ENCODE measurements at places on chromosomes 5 and 9. TPM values are rescaled to one million over a fixed set of nuclear protein-coding genes. Genes with fewer than 3 reads are reported as not detected.

Gene ADAMTSL1
- total RNA-seq = 0.28 TPM

Gene ACTBL2
- 0.35 TPM for total RNA-seq

Gene RANBP3L
- total RNA-seq = not detected

Gene RNF183
- total RNA-seq = 0.21 TPM

Gene TMEM250
- total RNA-seq = 58.1 TPM

Measured in airway epithelial cell (primary cell).